ENCODE measurements at places on chromosomes 2 and 18.

DNA sequence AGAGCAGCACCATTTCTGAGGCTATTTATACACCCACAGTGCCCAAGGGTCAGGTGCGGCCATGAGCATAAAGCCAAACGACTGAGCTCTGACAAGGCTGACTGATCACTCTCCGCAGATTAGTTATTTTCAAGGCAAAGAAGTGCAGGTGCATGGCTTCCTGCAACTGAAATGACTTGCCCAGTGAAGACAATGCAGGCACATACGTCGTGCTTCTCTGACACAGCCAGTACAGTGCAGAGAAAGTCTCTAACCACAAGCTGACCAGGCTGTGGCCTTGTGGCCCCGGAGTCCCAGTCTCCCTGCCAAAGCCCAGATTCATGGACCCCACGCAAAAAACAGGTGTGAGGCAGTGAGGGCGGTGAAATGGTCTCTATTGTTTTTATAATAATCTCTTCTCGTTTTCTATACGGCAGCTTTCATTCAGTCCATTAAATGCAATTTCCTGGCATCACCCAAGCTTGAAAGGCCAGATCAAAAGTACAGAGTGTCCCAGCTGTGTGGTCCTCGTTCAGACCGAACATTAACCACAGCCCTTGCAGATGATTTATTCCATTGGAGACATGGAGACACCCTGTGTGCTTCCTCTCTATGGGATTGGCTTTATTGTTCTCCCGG is 447.0 kb upstream of the ID2 start:
- DNase-seq, result no peak

- DNase-seq, result peak; percentile 49
Measured at GRCh38 chr18:62506495-62507143, 16.2 kb upstream of the ZCCHC2 start.

DNA sequence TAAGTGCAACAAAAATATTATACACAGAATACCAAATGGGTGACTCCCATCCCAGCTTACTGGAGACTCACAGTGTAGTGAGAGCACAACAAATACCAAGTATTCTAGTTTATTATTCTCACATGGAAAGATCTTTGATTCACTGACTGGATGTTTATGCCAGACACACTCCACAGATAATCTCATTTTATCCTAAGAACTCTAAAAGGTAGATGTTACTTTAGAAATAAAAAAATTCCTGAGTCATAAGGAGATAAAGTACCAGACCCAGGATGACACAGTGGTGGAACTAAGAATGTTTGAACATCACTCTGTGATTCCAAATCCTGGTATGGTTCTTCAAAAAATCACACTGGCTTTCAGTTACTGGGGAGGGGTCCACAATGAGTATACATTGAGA is 136.2 kb downstream of the CDH2 start:
- no peak for DNase-seq

GRCh38 chr18:28332071-28332470 is 155.1 kb upstream of the CDH2 start:
- DNase-seq, result no peak

- no peak for DNase-seq
Measured at GRCh38 chr2:172937884-172938712, 137.5 kb upstream of the MAP3K20 start.

DNA sequence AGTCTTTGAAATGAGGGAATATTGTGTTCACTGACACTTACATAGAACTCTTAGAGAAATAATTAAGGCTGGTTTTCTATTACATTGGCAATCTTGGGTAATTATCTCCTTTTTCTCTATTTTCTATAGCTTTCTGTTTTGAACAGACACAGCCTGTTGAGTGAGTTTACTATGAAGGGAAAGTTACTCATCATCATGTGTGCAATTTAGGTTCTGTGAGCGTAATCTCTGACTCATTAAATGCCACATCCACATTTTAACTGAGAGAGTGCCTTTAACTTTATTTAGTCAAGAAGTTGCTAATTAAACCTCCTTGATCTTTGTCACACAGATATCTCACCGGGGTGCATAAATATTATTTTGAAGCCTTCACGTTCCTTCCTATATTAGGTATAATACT is 174.0 kb upstream of the SLC8A1 start:
- peak; percentile 29 for DNase-seq

GRCh38 chr2:57990118-57990725 is 56.4 kb upstream of the VRK2 start:
- no peak for DNase-seq

DNA sequence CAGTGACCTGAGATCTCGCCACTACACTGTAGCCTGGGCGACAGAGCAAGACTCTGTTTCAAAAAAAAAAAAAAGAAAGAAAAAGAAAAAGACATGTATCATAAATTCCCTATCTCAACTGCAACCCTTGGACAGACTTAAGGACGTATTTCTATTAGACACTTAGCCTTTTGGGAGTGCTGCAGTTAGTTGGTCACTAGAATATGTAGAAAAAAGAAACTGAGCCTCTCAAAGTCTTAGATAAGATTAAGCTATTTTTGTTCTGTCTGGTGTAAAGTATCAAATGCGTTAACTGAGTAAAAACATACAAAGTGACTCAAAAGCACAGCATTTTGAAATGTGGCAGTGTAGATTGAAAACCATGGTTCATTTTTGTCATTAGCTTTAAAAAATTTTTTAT is 7.3 kb downstream of the NBEAL1 start:
- no peak for DNase-seq

- DNase-seq, result no peak
Measured at GRCh38 chr2:25473758-25474340, 132.1 kb upstream of the DNMT3A start.

GRCh38 chr2:105576440-105577241 is 168.1 kb upstream of the NCK2 start:
- DNase-seq, result peak; percentile 80

- DNase-seq, result no peak
Measured at GRCh38 chr18:79422022-79422782, 26.5 kb downstream of the NFATC1 start.

- no peak for DNase-seq
Measured at GRCh38 chr2:239756790-239757760, 268.1 kb downstream of the NDUFA10 start.

DNA sequence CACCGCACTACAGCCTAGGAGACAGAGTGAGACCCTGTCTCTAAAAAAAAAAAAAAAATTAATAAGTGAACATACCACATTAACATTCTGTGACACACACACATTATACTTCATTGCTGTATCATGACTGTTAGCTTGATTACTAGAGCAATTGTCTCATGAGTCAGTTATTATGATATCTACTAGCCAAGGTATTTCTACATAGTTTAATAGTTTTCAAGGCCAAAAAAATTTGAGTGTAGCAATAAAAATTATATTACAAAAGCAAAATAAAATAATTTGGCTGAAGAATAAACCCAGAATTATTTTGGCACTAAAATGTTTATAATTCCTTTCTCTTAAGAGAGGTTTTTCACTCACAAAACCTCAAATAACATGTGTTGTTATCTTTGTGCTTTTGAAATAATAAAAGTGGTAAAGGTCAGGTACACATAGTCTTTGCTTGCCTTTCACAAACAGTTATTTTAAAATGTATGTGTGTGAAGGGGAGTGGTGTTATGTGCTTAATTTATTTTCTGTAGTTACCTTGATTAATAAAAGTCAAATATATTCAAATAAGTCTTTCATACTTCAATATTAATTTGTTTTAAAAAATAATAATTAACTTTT is 136.9 kb upstream of the SPOPL start:
- no peak for DNase-seq

DNA sequence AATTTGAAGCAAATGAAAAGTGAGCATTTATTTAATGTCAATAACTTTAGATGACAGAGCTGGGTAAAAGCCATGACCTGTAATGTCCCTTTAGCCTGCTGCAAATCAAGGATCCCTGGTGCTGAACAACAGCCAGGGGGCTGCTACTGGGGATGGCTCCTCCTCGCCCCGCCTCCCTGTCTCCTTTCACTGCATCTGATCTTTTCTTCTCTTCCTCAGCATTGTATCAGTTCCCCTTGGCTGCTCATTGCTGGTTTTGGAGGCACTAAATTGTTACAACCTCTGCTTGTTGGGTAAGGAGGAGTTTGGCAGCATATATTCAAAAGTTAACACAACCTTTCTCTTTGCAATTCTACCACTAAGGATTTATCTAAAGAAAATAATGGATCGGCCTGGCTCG is 236.3 kb upstream of the ID2 start:
- DNase-seq, result no peak

- DNase-seq, result no peak
Measured at GRCh38 chr2:189426886-189427285, 14.4 kb upstream of the WDR75 start.

GRCh38 chr2:195675783-195676427 is 18.9 kb downstream of the SLC39A10 start:
- no peak for DNase-seq

DNA sequence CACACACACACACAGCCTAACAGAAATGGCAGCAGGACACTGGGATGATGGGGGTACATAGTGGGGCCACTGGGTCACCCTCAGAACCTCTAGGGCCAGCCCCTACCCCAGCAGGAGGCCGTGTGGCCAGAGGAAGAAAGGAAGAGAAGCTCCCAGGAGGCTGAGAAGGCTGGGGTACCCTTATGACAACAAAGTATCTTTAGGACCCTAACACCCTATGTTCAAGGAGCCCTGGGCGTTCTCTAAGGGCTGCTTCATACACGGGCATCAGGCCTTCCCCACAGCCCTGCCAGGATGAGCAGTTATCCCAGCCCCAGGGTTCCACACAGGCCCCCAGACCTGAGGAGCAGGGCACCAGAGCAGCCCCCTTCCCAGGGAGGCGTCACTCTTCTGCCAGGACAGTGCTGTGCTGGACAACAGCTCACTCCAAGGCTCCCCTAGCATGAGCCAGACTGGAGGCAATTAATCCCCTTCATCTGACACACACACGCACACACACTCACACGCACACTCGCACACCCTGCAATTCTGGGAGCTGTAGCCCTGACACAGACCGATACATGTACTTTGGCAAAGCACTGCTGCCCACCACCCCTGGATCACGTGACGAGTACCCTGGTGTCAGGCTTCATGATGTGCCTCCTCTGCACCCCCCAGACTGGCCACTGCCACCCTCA is 163.6 kb downstream of the TNS1 start:
- DNase-seq, result no peak

GRCh38 chr18:51666763-51667191 is 469.3 kb upstream of the MEX3C start:
- DNase-seq, result peak; percentile 33

DNA sequence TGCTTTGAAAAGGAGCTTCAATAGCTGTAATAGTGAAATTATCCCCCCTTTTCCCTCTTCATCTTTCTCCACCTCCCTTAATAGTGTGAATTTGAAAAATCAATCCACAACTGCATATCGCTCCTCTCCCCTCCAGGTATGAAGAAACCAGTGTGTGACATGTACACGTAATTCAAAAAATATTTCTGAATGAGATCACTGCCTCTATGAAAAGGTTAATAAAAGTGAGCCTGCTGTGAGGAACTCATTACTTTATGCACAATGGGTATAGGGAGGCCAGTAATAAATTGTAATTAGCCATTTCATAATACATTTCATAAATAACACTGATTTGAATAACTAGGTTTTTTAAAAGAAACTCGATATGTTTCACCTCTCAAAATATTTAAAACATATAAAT is 209.0 kb upstream of the KYNU start:
- DNase-seq, result no peak

DNA sequence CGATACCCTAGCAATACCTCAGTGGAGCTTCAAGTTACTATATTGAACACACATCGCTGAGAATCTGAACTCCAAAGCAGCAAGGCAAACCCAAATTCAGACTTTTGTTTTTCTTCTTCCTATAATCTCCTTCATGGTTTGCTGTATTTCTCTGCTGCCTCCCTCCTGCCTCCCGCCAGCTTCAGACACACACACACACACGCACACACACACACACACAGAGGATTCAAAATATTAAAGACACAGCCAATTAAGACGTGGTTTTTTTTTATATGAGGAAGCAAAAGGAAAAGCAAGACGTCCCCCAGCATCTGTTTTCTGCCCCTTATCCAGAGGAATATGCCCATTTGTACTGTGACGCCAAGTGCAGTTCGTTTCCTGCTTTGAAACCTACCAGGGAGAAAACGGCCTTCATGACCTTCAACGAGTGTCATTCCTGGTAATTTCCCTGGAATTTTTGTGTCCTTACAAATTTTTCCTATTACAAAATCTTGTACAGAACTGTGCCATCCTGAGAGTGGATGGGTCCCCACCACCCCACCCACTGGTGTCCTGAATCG is 547.9 kb upstream of the ID2 start:
- no peak for DNase-seq

GRCh38 chr2:51711766-51712165 is 679.8 kb upstream of the NRXN1 start:
- DNase-seq, result no peak

GRCh38 chr2:71419976-71420375 is 33.4 kb upstream of the DYSF start:
- no peak for DNase-seq

- DNase-seq, result peak; percentile 87
Measured at GRCh38 chr2:237413777-237414661, at the start of gene COL6A3. Gene COL6A3 (minus strand): TSS chr2:237414164. CDS start chr2:237396817, 17,347 bp downstream.

DNA sequence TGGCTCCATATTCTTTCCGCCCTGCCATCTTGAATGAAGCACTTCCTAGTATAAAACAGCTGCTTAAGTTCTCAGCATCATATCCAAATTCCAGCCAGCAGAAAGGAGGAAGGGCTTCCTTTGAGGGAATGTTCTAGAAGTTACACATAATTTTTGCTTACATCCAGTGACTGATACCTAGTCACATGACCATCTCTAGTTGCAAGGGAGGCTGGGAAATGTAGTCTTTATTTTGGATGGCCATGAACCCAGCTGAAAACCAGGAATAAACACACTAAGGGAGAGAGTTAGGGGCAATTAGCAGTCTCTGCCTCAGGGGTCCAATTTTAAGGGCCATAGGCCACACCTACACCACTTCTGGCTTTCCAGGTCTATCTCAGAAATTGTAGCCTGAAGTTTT is 57.8 kb upstream of the LMAN1 start:
- peak; percentile 11 for DNase-seq

DNA sequence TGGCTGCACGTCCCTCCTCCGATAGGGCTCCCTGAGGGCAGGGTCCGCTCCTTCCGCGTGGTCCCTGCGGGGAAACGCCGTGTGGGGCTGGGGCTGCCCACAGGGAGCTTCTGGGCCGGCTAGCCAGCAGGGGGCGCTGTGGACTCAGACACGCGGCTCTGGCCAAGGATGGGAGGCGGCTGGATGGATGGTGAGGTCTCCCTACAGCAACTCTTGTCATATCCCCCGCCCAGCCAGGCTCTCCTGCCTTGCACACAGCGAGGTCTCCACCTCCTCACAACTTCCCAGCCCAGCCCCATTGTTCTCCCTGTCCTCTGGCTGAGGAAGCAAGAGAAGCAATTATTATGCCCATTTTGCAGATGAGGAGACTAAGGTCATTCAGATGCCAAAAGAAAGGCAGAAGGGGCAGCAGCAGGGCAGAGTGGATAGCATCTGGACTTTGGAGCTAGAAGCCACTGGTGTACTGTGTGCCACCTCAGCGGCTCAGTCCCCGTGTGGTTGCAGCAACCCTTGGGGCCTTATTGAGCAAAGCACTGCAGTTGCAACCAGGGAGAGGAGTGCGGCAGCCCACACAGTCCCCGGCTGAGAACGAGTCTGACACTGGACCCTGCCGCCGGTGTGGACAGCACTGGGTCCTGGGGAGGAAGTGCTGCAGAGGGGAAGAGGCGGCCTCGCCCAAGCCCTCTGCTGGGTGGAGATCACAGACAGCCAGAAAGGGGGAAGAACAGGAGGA is 99.0 kb downstream of the ZFP36L2 start:
- peak; percentile 39 for DNase-seq

Data from H4 (cell line).